ENCODE measurements at places on chromosomes 3 and 15.

DNA sequence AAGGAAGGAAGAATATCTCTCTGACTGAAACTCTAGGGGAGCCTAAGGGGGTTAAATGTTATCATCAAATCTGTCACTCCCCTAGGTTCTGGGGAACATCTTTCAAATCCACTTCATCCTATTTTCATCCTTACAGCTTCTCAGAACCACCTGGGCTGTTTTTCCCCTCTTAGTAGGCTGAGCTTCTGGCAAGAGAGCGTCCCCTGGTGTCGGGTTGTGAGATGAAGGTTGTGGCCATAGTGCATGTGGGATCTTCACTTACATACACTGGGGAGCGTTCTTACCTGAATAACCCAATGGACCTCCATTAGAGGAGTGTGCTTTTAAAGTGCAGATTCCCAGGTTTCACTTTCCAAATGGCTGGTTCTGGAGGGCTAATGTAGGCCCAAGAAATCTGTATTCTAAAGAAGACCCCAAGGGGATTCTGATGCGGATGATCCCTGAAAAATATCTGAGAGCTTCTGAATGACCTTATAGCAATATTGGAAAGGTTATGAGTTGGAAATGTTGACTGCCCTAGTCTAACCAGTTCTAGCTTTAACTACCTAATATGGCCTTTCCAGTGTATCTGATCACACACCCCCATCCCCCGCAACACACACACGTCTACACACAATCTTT lies 663.7 kb downstream of the AGBL1 start:
- no peak for DNase-seq

DNA sequence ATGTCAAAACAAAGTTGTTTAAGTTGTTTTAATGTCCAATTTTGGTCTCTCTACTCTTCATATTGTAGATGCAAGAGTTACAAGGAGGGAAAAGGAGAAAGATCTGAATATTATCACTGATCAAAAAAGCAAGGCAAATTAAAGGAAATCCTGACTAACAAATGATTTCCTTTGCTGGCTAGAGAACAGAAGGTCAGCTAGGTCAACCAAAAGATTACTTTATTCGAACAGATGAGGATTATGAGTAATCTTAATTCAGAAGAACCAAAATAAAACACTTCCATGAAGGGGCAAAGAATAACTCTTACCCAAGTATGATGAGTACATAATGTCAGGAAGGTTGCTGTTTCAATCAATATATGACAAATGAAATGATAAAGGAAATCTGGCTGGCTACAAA lies 33.8 kb downstream of the CPNE4 start:
- no peak for DNase-seq

- DNase-seq = no peak
Observed at GRCh38 chr15:92112180-92112579, 258.7 kb downstream of the SLCO3A1 start.

DNA sequence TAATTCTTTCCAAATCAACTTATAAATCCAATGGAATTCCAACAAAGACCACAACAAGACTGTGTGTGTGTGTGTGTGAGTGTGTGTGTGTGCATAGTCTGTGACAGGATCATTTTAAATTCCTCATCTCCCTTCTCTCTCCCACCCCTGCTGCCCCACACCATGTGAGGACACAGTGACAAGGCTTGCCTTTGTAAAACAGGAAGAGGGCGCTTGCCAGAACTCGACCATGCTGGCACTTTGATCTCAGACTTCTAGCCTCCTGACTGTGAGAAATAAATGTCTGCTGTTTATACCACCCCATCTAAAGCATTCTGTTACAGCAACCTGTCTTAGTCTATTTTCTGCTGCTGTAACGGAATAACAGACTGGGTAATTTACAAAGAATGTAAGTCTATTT lies 99.1 kb downstream of the NSMCE3 start:
- no peak for DNase-seq
